ENCODE measurements at places on chromosomes 16 and 17.

DNA sequence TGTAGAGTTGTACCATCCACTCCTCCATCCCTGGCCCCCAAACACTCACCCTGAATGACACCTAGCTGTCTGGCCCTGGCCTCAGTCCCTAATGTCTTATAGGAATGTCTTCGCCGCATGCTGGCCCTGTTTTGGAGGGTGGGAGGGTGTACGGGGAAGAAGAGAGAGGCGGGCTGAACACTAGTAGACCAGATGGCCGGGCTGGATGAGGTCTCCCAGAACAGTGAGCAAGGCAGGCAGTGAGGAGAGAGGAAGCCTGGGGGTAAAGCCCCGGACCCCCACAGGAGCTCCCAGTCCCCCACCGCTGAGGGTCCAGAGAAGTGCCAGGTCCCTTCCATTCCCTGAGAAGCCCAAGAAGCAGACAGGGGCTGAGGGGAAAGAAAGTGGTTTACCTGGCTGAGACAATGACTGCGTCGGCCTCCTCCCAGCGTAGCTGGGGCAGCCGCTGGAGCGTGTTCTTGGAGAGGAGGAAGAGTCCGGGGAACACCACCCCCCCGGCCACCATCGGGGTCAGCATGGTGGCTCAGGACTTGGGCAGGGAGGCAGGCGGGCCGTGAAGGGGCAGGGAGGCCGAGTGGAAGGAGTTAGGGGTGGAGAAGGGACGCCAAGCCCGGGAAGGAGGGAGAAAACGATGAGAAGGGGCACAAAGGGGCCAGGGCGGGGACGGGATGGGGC lies 923 bp downstream of the TLCD3B start:
- no peak for DNase-seq

GRCh38 chr17:19647697-19648474 lies 665 bp upstream of the ALDH3A2 start:
- peak; percentile 30 for DNase-seq

DNA sequence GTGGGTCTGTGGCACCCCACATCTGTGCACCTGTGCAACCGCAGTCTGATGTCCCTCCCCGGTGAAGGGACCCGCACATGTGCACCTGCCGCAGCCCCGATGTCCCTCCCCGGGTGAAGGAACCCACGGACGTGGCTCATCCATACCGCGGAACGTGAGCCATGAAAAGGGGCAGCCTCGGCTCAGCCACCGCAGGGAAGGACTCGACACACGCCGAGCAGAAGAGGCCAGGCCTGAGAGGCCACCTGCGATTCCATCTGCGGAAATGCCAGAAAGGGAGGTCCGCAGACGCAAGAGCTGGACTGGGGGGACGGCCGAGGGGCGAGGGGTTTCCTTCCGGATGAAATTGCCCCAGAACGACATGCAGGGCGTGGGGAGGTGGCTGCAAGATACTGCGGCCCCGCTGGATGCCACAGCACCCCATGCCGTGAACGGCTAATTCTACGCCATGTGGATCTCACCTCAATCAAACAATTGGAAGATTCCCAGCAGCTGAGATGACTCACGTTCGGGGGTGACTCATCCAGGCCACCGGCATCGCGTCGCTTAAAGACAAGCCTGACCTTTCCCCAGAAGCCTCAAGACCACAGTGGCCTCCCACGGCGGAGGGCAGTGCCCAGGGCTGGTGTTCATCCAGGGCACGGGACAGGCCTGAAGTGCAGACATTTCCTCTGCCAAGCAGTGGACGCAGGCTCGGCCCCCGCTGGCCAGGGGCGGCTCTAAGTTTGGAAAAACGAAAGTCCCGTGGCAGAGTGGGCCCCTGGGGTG lies 21.0 kb downstream of the SOX8 start:
- no peak for DNase-seq

DNA sequence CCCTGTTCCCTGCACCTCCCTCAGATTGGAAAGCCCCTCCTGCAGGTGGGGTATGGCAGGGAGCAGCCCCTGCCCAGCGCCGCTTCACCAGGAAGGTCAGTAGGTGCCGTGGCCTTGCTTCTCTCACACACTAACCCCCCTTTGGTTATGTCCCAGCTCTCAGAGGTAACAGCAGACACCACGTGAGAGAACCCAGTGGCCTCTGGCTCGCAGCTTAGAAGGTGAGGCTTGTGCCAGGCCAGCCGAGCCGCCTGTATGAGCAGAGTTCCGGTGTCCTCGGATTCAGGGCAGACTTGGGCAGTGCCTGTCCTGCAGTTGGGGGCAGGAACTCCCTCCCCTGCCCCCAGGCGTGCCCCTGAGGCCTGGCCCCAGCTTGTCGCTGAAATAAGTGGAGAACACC lies 47.1 kb downstream of the PRMT7 start:
- no peak for DNase-seq

- no peak for DNase-seq
Observed at GRCh38 chr16:27795992-27796614, 246.2 kb downstream of the KATNIP start.

GRCh38 chr16:85657996-85658395 lies 30.8 kb downstream of the GINS2 start:
- DNase-seq: no peak

DNA sequence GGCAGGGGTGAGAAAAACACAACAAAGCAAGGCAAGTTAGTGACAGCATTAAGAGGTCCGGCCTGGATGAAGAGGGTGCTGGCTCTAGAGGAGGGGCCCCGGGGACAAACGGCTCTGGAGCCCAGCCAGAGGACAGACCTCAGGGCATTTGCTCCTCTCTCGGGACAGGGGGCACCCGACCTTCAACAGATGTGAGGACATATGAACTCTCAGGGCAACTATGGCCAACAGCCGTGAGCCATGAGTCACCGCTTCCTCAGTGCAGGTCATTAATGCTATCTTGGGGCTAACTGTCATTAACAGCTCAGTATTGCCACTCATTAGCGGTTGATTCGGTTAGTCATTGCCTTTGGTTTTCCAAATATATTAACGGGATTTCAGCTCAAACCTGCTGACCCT lies 9.7 kb upstream of the ARL5C start:
- DNase-seq: no peak

DNA sequence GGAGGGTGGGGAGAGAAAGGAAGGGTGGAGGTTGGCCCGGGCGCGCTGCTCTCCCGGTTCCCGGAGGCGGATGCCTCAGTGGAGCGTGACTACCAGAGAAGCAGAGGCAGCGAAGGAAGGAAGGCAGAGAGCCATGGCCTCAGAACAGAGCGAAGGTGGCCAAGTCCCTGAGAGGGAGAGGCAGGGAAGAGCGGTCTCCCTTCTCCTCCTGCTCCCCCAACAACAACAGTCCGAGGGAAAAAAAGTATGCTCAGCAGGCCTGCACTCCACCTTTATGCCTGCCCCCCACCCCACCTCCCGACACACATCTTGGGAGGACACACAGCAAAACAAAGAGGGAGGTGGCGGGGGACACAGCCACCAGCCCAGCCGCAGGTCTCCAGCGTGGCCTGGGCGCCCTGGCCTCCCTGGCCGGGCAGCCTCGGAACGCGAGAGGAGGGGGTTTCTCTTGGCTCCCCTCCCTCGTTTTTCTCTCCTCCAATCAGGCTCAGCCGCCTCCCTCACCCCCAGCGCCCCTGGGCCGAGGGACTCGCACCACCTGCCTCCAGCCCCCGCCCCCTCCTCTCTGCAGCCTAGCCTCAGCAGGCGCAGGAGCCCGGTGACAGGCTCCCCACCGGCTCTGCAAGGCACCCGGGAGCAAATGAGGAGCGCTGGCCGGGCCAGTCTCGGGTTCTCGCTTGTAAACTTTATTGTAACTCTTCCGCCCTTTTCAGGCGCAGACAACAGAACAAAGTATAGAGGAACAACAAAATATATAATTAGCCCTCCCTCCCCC lies 1.1 kb upstream of the HOXB7 start:
- DNase-seq: no peak

GRCh38 chr16:74448990-74449389 lies 27.7 kb upstream of the CLEC18B start:
- DNase-seq: peak; percentile 69

GRCh38 chr17:39729280-39729851 lies 966 bp downstream of the MIEN1 start:
- no peak for DNase-seq

DNA sequence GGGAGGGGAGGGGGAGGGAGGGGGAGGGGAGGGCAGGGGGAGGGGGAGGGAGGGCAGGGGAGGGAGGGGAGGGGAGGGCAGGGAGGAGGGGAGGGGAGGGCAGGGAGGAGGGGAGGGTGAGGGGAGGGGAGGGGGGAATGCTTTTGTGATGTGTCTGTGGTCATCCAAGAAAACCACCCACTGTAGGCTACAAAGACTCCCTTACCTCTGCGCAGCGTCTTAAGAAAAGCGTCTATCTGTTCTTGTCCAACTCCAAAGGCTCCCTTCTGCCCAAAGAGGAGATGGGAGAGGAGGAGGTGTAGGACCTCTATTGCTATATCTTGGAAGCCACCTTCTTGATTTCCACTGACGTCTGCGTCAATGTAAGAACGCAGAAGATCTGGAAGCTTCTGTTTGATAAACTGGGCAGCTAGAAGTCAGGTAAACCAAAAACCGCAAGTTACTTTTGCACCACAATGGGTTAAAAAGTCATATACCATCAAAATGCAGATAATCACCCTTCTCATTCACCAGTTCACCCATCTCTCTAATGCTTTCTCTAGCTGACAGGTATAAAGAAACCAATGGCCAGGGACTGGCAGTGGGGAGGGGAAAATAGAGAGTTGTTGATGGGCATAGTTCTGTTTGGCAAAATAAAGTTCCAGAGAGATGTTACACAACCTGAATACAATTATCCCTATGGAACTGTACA lies 43.1 kb downstream of the CNOT1 start:
- no peak for DNase-seq
